ENCODE measurements at places on chromosomes 12 and 14. TPM values are rescaled to one million over a fixed set of nuclear protein-coding genes. Genes with fewer than 3 reads are reported as not detected.
A peak's percentile ranks its signal among the peaks of the same experiment; 100 is the strongest.

Gene SLC6A15
- 1.9 TPM for polyA plus RNA-seq

Gene OR4L1
- not detected for polyA plus RNA-seq

Gene MGAT2
- 26.9 TPM for polyA plus RNA-seq

Gene TMTC1
- polyA plus RNA-seq = 0.04 TPM

Gene DCAF11
- polyA plus RNA-seq = 22.2 TPM

Gene ANKRD33
- not detected for polyA plus RNA-seq

Gene HOXC12
- not detected for polyA plus RNA-seq

Gene CEBPE
- not detected for polyA plus RNA-seq

Gene TMEM179
- 0.63 TPM for polyA plus RNA-seq

Gene CPM
- 6.2 TPM for polyA plus RNA-seq

Gene RERGL
- not detected for polyA plus RNA-seq

- DNase-seq = no peak
Observed at GRCh38 chr14:53784688-53785087, 171.9 kb downstream of the BMP4 start.

- no peak for DNase-seq
Observed at GRCh38 chr14:47949006-47949405, 273.6 kb upstream of the MDGA2 start.

GRCh38 chr14:52049271-52049670, 19.6 kb downstream of the NID2 start:
- DNase-seq = no peak

- DNase-seq = peak; percentile 89
Observed at GRCh38 chr14:22570132-22570949, 18.7 kb downstream of the DAD1 start.

- no peak for DNase-seq
Observed at GRCh38 chr12:50708631-50709030, 55.3 kb upstream of the ATF1 start.

- DNase-seq = no peak
Observed at GRCh38 chr14:64891173-64891838, 11.6 kb upstream of the SPTB start.

DNA sequence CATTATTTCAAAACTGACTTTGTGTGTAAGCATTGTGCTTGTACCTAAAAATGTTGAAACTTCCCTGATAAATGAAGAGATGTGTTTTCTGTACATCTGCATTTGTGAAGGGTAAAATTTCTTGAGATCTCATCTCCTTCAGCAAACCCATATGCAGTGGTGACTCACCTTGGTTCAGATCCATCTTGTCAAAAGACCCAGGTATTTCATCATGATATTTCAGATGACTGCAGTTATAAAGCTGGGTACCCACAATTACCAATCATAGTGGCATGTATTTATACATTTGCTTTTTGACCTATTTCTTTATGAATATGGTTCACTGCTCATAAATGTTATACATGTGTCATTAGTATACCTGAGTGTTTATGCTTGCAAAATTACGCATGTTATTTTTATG, 1213.6 kb downstream of the GALC start:
- no peak for DNase-seq

GRCh38 chr12:120356567-120357030, 12.4 kb downstream of the MSI1 start:
- DNase-seq = peak; percentile 90

- no peak for DNase-seq
Observed at GRCh38 chr14:99724196-99724891, 40.2 kb downstream of the CYP46A1 start.

- DNase-seq = no peak
Observed at GRCh38 chr12:88782351-88782750, 202.1 kb upstream of the KITLG start.

- no peak for DNase-seq
Observed at GRCh38 chr12:71890475-71890874, 48.2 kb upstream of the TPH2 start.

- DNase-seq = peak; percentile 64
Observed at GRCh38 chr12:75979181-75979580, 52.4 kb downstream of the PHLDA1 start.

DNA sequence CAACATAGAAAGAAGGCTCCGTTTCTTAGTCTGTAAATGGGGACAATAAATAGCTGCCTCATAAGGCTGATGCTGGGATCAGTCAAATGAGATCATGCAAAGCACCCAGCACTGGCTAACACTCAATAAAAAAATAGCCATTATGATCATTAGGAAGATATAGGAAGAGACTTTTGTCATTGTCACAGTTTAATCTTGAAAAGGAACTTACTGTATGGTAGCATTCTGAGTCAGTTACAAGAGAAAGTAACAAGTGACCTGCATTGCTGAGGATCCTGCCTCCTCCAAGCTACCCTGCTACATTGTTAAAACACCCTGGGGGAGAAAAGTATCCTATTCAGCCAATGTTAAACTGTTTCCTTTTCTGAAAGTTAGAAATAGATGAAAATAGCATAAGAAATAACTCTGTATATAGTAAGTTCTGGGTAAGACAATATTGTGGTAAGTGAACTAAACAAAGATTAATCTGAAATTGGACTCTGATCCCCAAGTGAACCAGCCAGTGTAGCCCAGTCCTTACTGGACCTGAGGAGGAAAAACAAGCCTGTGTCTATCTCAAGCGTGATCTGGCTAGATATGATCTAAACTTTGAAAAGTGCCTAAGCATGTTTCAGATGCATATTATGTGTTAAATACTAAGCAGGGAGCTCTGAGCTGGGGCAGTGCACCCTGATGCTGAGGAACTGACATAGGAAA, 3.6 kb upstream of the NUDT4 start:
- no peak for DNase-seq

- peak; percentile 69 for DNase-seq
Observed at GRCh38 chr12:115871714-115872113, 405.8 kb downstream of the MED13L start.

- no peak for DNase-seq
Observed at GRCh38 chr12:51390457-51390856, 749 bp downstream of the GALNT6 start.

DNA sequence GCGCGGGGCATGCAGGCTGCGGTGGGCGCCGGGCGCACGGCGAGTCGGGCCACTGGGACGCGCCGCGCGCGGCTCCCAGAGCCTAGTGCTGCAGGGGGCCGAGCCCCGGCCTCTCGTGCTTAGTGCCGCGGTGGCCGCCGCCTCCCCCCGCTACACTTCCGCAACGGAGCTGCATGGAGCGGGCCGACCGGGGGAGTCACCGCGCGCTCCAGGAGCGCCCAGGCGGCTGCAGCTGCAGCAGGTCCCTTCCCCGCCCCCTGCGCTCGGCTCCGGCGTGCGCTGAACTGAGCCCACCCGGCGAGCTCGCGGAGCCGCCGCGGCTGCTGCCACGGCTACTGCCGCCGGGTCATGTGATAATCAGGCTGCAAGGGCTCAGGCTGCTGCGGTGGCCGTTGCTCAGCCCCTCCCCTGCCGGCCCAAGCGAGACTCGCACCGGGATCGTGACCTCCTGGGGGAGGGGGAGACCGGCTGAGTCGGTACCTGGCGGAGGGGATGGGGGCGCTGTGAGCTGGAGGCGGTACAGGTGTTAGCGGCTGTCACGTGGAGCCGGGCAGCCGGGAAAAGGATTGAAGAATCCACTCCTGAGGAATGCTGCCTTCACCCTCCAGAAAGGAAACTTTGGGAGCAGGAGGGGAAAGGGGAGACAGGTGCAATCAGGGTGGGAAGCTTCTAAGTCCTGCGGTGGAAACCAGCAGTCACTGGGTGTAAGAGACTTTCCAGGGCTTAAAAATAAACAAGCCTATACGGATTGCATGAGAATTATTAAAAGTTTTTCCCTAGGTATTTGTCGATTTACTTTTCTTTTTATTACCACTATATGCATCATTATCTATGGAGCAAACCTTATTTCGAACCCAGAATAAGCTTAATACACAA, at the start of gene PPM1H:
TSS of gene PPM1H (minus strand) at position 352 of the 876 bp plus-strand sequence. CDS start 414 bp downstream, outside the sequence.
- DNase-seq = peak; percentile 86

DNA sequence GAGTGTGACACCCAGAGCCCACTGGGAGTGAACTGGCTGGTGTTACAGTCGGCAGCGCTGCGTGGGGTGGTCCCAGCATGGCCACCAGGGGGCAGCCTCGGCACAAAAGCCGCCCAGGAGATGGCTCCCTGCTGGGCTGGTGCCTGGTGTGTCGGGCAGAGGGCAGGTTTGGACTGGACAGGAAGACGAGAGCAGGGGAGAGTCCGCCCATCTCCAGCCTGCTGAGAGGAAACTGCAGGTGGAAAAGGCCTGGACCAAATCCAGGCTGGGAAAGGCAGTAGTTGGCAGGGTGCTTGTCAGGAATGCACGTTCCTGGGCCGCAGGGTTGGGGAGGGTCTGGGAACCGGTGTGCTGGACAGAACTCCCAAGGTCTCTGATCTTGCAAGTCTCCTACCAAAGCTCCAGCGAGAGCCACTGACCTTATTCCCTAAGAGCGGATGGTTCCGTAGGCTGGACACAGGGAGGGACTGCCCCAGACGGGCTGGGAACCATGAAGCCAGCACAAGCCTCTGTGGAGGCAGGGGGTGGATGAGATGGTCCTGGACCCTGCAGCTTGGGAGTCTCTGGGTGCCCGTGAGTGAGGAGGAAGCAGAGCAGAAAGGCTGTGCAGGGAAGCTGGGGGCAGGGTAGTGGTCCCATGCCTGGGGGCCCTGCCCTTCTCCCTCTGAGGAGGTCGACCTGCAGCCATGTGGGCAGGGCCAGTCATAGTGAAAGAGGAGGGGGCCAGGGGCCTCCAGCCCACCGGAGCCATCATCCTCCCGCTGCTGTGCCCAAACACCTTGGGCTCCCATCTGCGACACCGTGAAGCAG, 1.8 kb downstream of the AHNAK2 start:
- DNase-seq = peak; percentile 90

GRCh38 chr12:68835333-68835908, 27.4 kb downstream of the MDM2 start:
- no peak for DNase-seq

DNA sequence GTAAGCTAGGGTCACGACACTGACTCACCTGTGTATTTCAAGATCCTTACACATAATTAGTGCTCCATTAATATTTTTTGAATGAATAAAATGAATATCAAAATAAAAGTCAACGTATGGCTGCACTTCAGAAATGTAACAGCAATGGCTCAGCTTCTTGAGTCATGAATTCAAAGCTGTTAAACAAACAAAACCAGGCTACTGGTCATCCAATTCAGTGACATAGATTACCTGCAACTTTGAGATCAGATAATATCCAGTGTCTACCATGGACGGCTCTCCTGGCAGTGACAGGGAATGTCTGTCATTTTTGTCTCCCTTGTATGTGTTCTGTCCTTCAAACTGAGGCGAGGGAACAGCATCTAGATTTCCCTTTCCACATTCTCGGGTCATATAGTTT, 225.6 kb downstream of the EFCAB11 start:
- no peak for DNase-seq

DNA sequence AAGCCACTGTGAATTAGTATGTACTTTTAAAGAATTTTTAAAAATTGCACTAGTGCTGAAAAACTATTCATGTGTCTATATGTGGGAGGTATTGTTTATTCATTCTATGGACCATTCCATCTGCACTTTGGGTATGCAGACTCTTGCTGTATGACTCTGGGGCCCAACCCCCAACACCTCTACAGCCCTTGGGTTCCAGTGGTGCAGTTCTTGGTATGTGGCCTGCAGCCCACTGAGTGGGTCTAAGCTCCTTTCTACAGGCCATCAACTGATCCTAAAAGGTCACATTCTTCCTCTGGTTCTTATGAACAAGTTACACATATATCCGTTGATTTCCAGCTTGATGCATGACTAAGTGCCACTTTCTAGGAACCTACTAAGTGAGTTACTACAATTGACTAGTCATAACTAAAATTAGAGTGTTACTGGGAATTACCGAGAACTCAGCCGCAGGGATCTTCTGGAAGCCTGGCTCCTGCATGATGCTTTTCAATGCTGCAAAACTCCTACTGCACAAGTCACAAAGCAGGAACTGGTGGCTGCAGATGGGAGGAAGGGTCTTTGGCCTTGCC, 62.4 kb upstream of the MED13L start:
- no peak for DNase-seq

GRCh38 chr14:95096476-95096875, 60.9 kb downstream of the DICER1 start:
- DNase-seq = no peak

DNA sequence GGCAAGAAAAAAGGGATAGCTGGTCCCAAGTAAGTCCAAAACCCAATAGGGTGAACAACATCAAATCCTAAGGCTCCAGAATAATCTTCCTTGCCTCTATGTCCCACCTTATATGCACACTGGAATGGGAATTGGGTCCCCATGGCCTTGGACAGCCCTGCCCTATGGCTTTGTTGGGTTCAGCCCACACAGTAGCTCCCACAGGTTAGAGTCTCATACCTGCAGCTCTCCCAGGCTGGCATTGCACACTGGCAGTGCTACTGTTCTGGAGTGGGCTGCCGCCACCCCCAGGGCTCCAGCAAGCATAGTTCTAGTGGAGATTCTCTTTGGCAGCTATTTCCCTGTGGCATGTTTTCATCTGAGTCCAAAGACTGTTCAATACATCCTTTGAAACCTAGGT, 352.4 kb upstream of the CLEC14A start:
- DNase-seq = no peak

All from A549 (cell line).